Stimulated activated CD4-positive, alpha-beta T cell treated with anti-CD3 and anti-CD28 coated beads, Interleukin-12 subunit alpha, Interleukin-12 subunit beta, amount 100 ng/mL, for 4 hours (primary cell): ENCODE measurements at places on chromosomes 3 and 15.

GRCh38 chr15:70257573-70258248 is 160.0 kb upstream of the TLE3 start:
- no peak for DNase-seq

- DNase-seq = no peak
Measured at GRCh38 chr15:89628301-89628700, 27.0 kb downstream of the KIF7 start.

GRCh38 chr3:190533511-190534281 is 19.8 kb downstream of the IL1RAP start:
- DNase-seq = no peak

DNA sequence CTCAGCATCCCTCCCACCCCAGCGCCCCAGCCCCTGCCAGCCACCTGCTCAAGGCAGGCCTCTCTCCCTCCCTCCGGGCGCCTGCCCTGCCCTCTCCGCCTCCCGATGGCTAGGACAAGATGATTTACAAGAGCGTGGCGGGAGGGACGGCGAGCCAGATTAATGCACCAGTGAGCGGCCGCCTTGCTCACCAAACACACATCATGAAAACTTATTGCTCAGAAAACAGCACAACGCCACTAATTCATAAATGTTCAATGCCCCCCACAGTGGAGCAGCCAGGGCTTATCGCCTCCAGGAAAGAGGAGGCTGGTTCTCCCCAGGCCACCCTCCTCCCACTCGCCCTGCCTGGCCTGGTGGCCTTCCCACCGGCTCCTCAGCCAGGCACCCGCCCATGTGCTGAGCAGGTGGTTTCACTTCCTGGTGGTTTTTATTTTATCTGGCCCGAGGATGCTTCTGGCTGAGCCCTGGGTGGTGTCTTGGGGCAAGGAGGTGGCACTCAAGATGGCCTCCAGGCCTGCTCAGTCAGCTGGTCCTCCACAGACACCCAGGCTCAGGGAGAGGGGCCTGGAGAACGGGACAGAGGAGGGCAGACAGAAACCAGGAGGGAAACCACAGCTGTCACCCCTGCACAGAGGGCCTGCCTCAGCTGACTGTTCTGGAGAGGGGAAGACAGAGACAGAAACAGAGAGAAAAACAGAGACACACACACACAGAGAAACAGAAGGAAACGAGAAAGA is 284.9 kb downstream of the UACA start:
- DNase-seq = no peak

GRCh38 chr3:36312351-36312750 is 68.0 kb upstream of the STAC start:
- no peak for DNase-seq

DNA sequence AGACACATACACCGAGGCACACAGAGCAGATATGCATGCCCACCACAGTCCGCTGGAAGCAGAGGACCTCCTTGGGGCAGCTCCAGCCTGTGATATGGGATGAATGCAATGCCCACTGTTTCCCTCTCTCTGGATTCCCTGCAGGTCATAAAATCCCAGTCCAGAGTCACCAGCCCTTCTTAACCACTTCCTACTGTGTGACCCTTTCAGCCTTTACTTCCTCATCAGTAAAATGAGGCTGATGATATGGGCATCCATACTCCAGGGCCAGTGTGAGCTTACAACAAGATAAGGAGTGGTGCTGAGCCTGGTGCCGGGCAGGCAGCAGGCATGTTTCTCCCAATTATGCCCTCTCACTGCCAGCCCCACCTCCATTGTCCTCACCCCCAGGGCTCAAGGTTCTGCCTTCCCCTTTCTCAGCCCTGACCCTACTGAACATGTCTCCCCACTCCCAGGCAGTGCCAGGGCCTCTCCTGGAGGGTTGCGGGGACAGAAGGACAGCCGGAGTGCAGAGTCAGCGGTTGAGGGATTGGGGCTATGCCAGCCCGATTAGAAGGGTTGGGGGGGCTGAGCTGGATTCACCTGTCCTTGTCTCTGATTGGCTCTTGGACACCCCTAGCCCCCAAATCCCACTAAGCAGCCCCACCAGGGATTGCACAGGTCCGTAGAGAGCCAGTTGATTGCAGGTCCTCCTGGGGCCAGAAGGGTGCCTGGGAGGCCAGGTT is at the start of gene GNAT1:
GNAT1 (plus strand) TSS at position 675 of the 725 bp plus-strand sequence. CDS start 116 bp downstream, outside the sequence.
- DNase-seq = no peak

- DNase-seq = peak; percentile 46
Measured at GRCh38 chr15:64355348-64355943, 527 bp downstream of the CSNK1G1 start.

DNA sequence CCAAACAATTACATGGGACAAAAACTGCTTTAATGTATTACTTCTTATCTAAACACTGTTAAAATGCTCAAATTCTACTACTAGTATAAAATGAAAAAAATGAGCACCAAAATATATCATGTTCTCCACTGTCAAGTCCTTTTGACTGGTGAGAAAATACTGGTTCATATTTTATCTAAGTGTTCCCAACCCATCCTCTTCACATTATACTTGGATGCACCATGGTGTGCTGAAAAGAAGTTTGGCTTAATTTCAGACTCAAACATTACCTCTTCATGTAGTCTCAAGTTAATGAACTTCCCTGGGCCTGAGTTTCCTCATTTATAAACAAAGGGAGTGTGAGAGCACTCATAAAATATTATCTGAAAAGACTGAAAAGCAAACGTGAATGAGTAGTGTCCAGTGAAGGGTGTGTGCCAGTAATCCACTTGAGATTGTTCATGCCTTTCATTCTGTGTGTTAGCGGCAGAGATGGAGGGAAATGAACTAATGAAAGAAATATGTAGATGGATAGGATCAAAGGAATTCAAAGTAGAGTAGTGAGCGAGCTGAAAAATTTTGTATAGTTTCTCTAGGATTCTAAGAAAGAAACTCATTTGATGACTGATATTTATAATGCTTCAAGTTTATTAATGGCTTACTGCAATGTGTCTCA is 263.2 kb downstream of the NLGN1 start:
- no peak for DNase-seq

DNA sequence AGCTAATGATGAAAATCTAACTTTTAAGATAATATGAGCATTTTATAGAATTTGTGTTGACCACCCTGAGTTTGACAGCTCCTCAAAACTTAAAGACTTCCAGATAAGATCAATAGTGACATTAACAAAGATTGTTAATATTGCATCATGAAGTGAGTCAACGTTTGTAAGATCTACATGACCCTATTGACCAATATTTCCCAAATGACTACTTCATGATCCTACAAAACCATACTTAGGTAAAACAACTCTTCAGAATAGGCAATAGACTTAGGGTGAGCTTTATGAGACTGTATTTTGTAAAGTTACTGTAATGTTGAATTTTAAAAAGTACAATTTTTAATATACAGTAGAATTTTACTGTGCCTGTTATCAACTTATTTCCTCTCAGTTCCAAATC is 422.7 kb upstream of the ALCAM start:
- no peak for DNase-seq

- DNase-seq = no peak
Measured at GRCh38 chr3:119195911-119196310, 22.5 kb downstream of the UPK1B start.

DNA sequence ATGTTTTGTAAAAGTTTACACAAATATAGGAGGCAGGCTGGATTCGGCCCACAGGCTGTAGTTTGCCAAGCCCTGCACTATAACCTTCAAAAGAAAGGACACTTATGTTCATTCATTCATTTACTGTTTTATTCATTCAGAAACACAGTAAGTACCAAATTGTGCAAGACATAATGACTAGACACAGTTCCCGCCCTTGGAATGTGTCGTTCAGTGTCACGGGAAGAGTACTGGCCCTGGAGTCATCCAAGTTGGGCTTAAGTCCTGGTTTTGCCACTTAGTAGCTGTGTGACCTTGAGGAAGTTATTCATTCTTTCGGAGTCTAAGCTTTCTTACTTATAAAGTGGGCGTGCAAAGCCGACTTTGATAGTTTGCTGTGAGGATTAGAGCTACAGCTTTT is 22.0 kb downstream of the COLQ start:
- no peak for DNase-seq

- no peak for DNase-seq
Measured at GRCh38 chr15:101114166-101114565, 137.7 kb downstream of the CHSY1 start.

DNA sequence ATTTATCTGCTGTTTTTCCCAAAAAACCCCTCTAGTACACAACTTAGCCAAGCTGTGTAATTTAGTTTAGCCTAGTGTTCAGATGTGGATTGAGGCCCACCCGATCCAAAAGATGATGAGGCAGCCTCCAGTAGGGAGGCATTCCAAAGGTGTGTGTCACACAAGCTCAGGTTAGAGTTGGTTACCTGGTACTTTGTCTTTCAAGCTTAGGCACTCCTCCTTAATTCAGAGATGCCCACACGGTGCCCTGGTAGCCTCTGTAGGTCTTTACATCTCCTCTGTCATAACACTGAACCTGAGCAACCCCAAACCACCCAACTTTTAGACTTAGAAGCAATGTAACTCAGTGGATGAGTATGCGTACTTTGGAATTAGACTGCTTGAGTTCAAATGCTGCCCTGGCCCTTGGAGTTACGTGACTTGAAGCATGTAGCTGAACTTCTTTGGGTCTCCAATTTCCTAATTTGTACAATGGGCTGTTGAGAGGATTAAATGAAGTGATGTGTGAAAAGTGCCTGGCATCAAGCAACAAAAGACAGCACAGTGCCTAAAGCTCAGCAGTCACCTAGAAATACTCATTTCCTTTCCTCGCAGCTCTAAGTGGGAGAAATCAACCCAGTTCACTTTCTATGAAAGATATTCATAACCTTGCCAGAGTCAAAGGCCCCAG is 284.6 kb upstream of the RARB start:
- no peak for DNase-seq
